ENCODE measurements at places on chromosomes 5 and 9.

DNA sequence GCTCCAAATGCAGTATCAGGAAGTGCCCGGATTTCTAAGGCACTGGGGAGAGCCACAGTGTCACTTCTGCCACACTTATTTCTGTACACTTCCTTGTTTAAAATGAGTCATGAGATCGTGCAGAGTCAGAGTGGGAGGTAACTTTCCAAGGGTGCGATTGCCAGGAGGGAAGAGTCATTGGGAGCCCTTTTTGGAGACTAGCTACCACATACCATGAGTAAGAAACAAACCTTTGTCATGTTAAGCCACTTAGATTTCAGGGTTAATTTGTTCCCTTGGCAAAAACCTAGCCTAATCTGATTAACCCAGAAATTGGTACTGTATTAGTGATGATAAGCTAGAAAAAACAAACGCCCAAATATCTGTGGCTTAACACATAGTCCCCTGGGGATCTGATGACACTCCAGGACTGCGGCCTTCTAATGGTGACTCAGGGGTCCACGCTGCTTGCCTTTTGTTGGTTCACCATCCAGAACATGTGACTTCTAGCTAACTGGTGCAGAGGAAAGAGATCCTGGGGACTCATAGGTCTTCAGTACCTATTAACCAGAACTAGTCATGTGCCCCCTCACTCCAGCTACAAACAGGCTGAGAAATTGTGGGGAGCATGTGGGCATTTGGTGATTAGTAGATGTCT lies 48.6 kb upstream of the TLE1 start:
- DNase-seq, result no peak

- no peak for DNase-seq
These were observed 43.7 kb downstream of the SECISBP2 start for GRCh38 chr9:89361816-89362646.

DNA sequence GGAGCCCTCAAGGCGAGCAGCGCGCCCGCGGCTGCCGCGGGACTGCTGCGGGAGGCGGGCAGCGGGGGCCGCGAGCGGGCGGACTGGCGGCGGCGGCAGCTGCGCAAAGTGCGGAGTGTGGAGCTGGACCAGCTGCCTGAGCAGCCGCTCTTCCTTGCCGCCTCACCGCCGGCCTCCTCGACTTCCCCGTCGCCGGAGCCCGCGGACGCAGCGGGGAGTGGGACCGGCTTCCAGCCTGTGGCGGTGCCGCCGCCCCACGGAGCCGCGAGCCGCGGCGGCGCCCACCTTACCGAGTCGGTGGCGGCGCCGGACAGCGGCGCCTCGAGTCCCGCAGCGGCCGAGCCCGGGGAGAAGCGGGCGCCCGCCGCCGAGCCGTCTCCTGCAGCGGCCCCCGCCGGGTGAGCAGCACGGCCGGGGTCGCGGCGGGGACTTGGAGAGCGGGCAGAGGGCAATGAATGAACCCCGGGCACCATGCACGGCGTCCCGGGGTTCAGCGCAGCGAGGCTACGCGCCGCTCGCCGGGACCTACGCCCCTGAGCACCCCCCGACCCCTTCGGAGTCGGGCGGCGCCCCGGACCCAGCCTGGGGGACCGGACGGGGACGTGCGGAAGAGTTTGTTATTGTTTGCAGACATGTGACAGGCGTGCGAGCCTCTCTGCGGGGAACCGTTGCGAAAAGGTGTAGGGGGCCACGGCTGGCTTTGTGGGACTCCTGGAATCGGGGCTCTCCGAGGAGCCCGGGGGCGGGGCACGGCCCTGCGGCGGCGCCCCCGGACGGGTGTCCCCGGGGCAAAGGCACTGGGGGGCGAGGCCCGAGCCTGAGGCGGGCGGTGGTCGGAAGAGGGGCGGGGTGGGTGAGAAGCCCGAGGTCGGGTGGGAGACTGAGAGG lies 553 bp downstream of the MAP3K1 start:
- no peak for DNase-seq

- DNase-seq, result no peak
These were observed 74.8 kb downstream of the CETN3 start for GRCh38 chr5:90334741-90335140.

DNA sequence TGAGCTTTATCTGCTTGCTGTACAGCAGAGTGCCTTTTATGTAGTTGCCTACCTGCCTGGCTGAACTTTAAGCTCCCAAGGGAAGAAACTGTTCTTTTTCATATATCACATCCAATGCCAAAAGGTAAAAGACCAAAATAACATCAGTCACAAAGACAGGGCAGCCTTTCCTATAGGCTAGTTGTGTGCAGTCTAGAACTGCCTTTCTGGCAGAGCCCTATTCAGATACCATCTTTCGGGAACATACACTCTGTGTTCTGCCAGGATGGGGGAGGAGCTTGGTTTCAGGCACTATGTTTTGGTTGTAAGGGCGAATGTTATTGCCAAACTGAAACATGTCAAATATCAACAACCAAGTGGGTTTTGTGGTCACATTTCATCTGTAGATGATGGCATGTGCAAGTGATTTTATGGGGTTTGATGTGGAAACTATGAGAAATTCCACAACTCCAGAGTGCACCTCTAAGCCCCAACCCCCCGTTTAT lies 314.5 kb downstream of the ADGRV1 start:
- DNase-seq, result no peak

DNA sequence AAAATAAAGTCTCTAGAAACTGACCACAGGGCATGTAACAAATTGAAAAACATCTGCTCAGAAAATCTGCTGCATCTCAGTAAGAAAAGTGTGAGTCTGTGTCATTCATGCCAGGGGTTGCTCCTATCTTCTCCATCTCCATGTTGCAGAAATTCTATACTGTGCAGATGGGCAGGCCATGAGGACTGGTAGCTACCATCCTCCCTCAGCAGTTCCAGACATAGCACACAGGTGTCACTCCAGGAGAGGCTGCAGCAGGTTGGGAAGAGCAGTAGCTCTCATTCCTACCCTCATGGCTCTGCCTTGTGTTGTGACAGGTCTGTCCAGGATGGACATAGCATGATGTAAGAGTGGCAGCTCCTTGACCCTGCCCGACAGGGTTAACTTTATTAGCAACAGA lies 173.4 kb downstream of the NDUFS4 start:
- no peak for DNase-seq

GRCh38 chr9:91783876-91784672 lies 166.0 kb downstream of the ROR2 start:
- DNase-seq, result no peak

DNA sequence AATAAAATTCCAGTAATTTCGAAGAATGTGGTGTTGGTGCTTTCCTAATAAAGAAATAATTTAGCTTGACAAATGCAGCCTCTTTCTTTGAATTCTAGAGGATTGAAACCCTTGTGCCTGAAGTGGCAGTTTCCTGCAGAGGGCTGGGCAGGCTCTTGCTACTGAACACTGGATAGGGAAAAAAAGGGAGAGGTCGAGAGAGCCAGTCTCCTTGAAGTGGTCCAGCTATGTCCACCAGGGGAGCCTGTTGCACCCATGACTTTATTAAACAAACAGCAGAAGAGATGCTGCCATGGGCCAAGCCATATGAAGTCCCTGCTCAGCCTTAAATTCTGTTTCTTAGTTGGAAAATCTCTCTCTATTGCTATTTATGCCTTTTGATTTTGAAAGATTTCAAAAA lies 178.4 kb downstream of the SMARCA2 start:
- DNase-seq, result no peak

- no peak for DNase-seq
These were observed 108.5 kb upstream of the PTPRD start for GRCh38 chr9:10721301-10721700.

DNA sequence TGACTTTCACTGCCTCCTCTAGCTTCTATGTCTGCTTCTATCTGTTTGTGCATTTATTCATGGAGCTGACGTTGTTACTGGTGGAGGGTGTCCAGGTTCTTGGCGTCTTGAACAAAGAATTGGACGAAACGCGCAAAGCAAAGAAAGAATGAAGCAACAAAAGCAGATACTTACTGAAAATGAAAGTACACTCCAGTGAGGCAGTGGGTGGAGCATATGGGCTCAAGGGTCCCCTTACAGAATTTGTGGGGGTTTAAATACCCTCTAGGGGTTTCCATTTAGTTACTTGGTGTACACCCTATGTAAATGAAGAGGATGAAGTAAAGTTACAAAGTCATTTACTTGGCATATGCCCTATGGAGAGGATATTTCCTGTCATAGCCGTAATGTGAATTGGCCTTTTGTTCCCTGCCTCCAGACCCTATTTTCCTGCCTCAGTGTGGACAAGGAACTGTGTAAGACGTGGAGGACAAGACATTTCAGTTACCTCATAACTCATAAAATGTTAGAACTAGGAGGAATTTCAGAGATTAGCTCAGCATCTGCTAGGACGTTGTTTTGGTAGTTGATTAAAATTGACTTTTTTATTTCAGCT lies 3.1 kb downstream of the POLR3G start:
- no peak for DNase-seq

DNA sequence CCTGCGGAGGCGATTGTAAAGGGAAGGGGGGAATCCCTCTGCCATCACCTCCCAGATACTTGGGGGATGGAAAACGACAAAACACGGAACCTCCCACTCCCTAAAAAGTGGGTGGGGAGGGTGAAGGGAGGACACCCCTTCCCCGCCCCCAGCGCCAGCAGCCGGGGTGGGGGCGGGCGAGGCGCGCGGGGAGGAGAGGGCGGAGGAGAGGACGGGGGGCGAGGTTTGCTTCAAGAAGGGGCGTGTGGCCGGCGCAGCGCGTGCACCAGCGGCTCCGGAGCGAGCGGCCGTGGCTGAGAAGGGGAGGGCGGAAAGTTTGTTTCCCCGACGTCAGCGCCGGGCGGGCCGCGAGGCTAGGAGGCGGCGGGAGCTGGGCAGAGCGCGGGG lies at the start of gene PRRX2:
PRRX2 (plus strand) TSS at position 259 of the 387 bp plus-strand sequence. CDS start 221 bp downstream, outside the sequence.
- no peak for DNase-seq

- DNase-seq, result no peak
These were observed 563.8 kb upstream of the ARRDC3 start for GRCh38 chr5:91946870-91947269.

DNA sequence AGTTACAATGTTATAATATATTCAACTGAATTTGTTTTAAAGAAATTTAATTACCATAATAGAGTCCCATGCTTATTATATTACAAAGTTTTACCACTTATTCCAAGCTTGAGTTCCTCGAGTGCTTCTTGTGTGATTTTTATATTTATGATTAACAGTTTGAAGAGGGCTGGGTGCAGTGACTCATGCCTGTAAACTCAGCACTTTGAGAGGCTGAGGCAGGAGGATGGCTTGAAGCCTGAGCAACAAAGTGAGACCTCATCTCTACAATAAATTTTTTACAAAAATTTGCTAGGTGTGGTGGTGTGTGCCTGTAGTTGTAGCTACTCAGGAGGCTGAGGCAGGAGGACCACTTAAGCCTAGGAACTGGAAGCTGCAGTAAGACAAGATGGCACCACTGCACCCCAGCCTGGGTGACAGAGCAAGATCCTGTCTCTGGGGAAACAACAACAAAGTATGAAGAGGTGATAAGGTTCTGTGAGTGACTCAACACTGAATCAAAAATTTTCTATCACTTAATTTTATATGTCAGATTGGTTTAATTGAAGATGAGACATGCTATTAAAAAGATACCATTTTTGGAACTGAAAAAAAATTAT lies 9.2 kb downstream of the POC5 start:
- no peak for DNase-seq

- DNase-seq, result no peak
These were observed 11.7 kb downstream of the B4GALT7 start for GRCh38 chr5:177611446-177612214.

- no peak for DNase-seq
These were observed at the start of gene PTPN3 for GRCh38 chr9:109498195-109499092. Gene PTPN3, minus strand, starts transcription at chr9:109498307. Its CDS starts 34,873 bp downstream, at chr9:109463434.

DNA sequence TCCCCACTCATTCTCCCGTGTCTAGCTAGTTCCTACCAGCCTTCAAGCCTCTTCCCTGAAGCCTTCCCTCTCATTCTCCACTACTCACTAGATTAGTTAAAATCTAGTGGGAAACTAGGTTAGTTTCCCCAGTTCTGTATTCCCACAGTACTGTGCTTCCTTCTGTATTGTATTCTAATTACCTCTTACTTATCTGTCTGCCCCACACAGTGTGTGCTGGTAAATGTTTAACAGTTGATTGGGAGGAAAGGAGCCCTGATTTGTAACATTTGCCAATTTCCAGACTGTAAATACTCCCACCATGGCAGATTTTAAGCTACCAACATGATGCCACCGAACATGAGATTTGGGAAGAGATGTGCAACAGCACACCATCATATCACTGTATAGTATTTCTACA lies 8.3 kb downstream of the KLHL3 start:
- DNase-seq, result no peak

GRCh38 chr9:68780380-68780712 lies 75.3 kb downstream of the PIP5K1B start:
- no peak for DNase-seq

DNA sequence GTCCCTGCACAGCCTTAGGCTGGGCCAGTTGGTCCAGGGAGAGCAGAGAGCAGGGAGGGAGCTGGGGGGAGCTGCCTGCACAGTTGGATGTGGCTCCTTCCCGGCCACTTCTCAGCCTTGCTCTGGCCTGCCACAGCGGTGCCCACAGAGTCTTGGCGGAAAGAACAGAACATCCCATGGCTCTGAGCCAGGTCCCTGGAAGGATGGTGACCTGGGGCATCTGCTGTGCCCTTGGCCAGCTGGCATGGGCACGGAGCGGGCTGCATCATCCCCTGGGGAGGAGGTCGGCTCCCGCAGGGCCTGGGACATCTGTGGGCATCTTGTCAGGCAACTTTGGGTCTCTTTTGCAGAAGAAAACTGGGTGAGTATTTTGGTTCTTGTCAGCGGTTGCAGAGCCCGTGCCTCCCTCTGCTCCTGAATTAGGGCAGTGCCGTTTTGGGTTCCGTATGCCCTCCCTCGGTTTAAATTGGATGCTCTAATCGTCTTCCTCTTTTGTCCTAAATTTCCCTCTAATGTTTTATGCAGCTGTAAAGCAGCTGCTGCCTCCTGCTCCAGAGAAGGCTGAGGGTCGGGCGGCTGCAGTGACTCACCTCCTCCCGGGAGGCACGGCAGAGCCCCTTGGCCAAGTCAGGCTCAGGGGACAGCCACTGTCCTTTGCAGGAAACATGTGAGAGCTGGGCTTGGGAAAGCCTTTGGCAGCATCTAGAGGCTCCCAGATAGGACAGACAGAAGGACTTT lies 10.5 kb upstream of the NACC2 start:
- no peak for DNase-seq

GRCh38 chr5:61498121-61498520 lies 166.1 kb downstream of the ZSWIM6 start:
- no peak for DNase-seq

- DNase-seq, result no peak
These were observed 18.1 kb downstream of the ANKRD33B start for GRCh38 chr5:10581867-10582511.

DNA sequence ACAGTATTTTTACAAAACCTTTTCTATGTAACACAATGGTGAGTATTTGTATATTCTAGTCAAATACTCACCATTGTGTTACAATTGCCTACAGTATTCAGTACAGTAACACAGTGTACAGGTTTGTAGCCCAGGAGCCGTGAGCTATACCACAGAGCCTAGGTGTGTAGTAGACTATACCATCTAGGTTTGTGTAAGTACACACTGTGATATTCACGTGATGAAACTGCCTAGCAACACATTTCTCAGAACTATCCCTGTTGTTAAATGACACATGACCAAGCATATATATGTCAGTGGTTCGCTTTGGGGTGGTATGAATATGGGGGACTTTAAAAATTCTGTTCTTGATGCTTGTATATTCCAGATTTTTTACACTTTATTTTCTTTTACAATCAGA lies 21.3 kb downstream of the SH3PXD2B start:
- DNase-seq, result no peak

Data from stimulated activated CD8-positive, alpha-beta memory T cell treated with anti-CD3 and anti-CD28 coated beads, Interleukin-12 subunit alpha, Interleukin-12 subunit beta, amount 100 ng/mL, for 1 hour (primary cell).